EL (cell line): ENCODE measurements at places on chromosomes 3 and 15.

GRCh38 chr3:88248658-88249057 is 98.9 kb downstream of the C3orf38 start:
- DNase-seq = no peak

DNA sequence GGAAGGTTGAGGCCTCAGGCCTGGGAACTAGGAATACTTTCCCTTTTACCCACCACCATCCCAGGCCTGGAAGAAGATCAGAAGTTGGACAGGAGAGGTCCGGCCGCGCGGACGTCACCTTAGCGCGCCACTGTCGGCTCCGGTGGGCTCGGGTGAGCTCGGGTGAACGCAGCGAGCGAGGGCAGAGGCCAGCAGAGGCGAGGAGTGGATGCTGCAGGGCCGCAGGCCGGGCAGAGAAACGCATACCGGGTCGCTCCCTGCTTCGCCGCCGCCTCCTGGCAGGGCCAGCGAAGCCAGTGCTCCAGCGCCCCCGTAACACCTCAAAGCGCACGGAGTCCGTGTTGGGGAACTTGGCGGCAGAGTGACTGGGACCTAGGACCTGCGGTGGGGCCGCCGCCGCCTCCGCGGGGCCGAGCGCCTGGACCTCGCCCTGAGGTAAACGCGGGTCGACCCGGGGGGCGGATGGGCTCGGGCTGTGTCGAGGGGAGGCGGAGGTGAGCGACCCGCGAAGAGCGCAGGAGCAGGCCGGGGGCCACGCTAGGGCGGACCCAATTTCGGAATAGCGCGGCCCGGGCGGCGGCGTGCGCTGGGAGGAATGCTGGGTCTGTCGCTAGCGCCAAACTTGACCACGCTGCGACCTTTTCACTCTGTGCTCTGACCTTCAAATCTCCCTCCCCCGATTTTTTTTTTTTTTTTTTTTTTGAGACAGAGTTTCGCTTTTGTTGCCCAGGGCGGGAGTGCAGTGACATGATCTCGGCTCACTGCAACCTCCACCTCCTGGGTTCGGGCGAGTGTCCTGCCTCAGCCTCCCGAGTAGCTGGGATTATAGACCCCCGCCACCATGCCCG is 1.6 kb downstream of the CYP11A1 start:
- DNase-seq = peak; percentile 68

DNA sequence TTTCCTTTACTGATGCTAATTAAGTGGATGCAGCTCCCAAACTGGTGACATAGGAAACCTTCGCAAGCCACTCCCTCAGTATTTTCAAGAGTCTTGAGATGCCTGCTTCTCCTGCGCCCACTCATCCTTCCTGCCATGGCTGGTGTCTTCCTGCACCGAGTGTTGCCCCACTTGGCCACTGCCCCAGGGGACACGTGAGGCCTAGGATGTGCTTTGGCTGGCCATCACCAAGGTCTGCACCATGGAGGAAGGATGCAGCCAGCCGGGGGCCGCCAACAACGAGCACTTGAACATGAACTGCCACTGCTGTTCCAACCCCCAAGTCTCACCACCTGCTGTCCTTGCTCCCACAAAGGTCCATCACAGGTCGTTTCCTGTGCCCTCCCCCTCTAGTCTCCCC is 34.1 kb downstream of the EPHB3 start:
- DNase-seq = no peak

DNA sequence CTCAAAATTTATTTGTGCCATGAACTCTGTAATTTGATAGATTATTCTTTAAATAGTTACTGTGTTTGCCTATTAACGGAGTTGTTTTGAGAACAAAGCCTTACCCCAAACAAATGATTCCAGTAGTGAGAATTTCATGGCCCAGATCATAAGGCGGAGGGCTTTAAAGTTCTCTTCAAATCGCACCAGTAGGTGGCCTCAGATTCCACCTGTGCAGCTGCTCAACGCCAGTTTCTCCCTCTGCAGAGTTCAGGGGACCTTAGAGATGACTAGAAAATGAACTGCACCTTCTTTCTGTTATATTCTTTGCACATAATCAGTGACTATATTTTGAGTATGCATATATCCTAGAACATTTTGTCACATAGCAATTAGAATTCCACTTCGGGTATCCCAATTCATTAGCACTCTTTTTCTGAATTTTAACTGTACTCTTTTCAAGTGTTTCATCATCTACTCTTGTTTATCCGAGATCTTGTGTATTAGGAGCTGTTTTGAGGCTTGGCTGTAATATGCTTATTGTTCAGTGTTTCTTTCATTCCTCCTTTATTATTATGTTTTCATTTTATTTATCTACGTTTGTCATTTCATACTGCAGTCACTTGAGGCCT is 232.6 kb upstream of the CHRM5 start:
- DNase-seq = peak; percentile 15

GRCh38 chr3:114558271-114558670 is 264.4 kb downstream of the TIGIT start:
- DNase-seq = peak; percentile 9

DNA sequence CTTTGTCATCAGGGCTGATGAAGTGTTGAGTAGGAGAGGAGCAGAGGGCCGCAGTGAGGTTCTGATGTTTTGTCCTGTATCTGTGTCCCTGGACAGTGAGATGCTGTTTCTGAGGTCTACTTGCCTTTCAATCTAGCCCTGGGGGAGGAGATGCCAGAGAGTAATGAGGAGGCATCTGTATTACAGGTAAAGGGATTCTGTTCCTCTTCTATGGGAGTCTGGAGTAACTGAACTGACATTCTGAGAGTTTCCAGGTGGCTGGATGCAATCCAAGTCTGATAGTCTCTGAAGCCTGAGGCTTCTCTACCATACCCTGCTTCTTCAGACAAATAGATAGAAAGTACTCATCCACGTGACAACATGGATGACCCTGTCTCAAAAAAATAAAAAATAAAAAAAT is 60.9 kb downstream of the IL12A start:
- no peak for DNase-seq

GRCh38 chr3:65650247-65650646 is 388.5 kb downstream of the MAGI1 start:
- no peak for DNase-seq

DNA sequence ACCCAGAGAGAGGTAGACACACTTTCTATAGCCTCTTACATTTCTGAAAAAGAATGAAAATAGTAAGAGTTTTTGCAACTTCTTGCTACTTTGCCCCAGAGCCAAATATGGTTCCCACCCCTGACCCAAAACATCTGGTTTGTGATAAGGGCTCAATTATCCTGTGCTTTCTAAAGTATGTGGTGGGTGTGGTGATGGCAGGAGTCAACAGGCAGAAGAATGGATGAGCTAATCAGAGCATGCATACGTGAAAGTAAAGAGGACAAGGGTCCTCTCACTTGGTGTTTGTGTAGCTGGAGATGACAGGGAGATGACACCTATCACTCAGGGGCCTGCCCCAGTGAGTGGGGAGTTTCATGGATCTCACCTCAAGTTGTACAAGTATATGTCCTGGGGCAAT is 19.1 kb downstream of the KBTBD8 start:
- DNase-seq = no peak

DNA sequence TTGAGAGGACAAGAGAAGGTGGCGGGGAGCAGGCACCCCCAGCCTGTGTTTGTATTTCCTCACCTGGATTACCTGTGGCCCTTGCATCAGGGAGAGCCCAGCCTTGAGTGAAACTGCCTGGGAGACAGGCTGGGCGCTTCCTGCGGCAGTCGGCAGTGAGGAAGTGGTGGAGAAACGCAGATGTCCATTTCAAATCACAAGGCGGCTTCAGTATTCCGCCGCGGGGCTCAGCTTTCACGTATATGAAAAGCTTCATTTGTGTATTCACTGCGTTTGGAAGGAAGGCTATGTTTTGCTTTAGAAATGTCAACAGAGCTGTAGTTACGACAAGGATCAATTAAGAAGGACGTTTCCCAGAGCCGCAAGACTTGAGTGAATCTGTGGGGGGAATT is 167.4 kb upstream of the CTDSPL start:
- no peak for DNase-seq

GRCh38 chr15:39582977-39583595 is 2.2 kb downstream of the THBS1 start:
- no peak for DNase-seq

GRCh38 chr3:16013568-16013967 is 160.9 kb upstream of the GALNT15 start:
- peak; percentile 41 for DNase-seq

DNA sequence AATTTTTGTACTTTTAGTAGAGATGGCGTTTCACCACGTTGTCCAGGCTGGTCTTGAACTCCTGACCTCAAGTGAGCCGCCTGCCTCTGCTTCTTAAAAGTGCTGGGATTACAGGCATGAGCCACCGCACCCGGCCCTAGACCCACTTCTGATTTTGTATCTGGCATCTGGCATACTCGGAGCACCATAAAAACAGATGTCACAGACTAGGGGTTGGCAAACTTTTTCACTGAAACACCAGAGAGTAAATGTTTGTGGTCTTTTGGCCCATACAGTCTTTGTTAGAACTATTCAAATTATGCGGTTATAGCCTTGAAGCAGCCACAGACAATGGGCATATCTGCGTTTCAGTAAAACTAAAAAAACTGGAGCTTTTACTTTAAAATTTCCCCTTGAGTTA is 110.7 kb downstream of the TJP1 start:
- no peak for DNase-seq
